ENCODE measurements at places on chromosomes 3 and 15.

DNA sequence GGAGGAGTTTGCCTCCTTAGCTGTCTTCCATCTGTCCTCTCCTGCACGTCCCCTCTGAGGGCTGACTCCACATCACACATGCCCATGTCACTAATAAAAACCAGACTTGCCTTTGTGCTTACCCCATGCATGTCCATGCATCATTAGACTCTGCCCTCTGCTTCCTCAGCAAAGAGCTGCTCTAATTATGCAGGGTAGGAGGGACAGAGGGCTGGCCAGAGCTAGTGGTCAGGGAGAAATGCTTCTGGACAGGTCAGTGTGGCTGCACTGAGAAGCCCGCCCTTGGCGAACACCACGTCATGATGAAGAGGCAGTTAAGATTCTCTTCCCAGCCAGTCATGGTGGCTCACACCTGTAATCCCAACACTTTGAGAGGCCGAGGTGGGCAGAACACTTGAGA, 8.9 kb downstream of the CA12 start:
- DNase-seq: no peak

- no peak for DNase-seq
These were observed 320.7 kb upstream of the GOLIM4 start for GRCh38 chr3:168416446-168416845.

GRCh38 chr15:83475551-83475950, 28.4 kb downstream of the SH3GL3 start:
- DNase-seq: no peak

DNA sequence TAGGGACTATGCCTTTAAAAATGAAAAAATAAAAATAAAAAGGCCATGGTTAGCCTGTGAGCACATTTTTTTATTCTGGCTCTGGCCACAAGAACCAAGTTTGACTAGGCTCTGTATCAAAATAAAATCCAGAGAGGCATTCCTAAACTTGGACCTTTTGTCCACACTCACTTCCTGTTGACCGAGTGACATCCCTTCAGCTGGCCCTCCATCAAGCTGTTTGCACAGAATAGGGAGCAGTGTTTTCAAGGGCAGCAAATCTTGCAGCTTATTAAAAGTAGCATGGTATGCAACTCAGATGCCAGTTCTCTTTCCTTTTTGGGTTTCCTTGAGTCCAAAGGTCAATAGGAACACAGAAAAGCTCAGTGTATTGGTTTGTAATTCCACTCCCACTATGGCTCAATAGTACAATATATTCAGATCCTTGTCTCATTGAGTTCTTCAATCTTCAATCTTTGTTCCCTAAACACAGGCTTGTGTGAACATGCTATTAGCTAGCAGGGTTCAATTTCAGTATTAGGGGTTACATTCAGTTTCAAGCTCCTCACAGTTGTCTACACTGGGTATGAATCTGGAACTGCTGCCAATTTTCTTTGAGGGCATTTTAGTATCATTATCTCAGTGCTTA, 244.5 kb downstream of the RBMS3 start:
- DNase-seq: no peak

DNA sequence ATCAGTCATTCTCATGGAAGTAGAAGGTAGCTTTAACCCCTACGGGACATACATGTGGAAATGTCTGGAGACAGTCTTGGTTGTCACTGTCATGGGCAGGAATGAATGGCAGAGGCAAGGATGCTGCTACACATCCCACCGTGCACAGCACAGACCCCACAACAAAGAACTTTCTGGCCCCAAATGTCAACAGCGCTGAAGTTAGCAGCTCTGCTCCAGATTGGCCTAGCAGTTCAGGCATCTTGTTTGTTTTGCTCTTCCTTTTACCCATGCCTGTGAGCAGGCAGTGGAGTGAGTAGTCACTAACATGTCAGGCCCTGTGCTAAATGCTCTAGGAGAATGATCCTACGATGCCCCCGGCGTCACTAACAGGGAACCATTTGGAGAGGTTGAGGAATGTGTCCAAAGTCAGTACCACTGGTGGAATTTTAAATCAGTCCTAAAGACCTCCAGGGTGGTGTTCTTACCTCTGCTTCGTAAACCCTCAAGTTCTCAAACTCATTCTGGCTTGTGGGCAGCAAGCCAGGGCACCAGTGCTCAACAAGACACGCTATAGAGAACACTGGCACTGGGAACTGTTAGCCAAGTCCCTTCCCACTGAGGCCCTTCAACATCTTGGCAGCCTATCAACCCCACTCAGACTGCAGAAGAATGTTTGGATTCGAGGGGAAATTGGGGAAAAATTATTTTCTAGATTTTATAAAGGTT, 142.2 kb downstream of the FOXP1 start:
- no peak for DNase-seq

GRCh38 chr15:38560456-38560926, 4.1 kb downstream of the RASGRP1 start:
- no peak for DNase-seq

DNA sequence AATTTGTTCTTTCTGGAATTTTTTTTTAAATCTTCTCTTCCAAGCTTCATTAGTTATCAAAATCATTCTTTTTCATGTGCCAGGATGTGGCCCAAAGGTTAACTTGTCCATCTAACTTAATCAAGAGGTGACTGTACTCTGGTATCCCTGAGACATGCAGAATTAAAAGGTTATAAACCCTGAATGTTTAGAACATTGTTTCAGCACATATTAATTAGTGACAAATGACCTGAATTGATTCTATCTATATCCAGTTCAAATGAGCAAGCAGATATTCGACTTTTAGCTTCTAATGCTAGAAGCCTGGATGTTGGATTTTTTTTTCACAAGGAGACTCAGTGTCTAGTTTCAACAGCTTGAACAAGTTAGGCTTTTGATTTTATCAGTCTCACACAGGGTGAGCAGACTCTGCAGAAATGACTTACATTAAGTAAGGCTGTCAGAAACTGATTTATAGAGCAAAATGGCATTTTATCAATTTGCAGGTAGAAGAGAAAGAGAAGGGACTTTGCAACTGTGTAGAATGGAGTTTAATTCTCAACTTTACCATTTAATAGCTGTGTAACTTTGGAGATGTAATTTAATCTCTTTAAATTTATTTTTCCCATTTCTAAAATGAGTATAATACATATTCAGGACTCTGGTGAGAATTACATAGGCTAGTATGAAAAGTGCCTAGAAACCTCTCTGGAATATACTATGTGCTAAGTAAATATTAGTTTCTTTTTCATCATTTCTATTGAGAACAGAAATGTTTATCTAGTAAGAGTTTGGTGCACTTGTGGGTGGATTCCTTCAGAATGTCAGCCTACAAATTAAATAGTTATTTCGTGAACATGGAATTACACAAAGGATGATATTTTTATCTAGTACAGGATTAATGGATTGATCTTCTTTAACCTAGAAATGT, 100.0 kb downstream of the ALCAM start:
- no peak for DNase-seq

- no peak for DNase-seq
These were observed 23.7 kb downstream of the CEP19 start for GRCh38 chr3:196688349-196688748.

DNA sequence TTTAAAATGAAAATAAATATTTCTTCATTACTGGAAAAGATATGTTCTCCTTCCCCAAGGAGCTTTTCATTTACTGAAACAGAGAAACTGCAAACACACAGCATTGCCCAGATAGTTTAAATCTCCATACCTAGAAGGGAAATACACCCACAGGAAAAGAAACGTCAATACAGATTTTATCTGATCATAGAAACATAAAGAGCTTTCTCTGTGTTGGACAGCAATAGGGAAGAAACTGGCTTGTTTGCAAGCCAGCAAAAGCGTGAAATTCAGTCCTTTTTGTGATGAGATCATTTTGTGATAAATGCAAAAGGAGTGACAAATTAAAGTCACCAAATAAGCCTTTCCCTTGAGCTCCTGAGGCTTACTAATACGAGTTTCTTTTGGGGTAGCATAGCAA, 398.0 kb downstream of the TIGIT start:
- DNase-seq: no peak

GRCh38 chr3:165185707-165186327, 10.4 kb downstream of the SLITRK3 start:
- DNase-seq: no peak

GRCh38 chr15:27491666-27492621, 521.0 kb downstream of the GABRG3 start:
- DNase-seq: peak; percentile 87

- peak; percentile 46 for DNase-seq
These were observed 343.2 kb upstream of the ADAMTS9 start for GRCh38 chr3:65030847-65031463.

GRCh38 chr15:43550527-43551363, 33.3 kb downstream of the MAP1A start:
- DNase-seq: no peak

DNA sequence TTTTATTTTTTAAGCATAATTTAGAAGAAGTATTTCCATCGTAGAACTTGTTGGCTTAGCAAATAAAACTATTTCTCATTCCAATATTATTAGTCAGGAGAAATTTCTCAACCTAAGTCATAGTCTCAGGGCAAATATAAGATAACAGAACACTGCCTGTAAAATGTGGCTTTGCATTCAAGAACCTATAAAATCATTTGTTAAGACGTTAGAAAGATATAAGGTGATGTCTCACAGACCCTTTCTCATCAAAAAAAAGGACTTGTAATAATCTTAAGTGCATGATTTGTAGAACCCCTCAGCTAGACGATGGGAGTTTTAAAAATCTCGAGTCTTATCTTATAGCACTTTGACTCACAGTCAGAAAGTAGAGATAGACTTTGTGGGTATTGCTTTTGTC, 314.7 kb upstream of the CFAP20DC start:
- peak; percentile 35 for DNase-seq

GRCh38 chr3:4720316-4721075, 227.3 kb downstream of the ITPR1 start:
- peak; percentile 91 for DNase-seq

Measured in retinal pigment epithelial cell (primary cell).